ENCODE measurements at places on chromosomes 6 and 20.

GRCh38 chr20:2330090-2330695, 34.4 kb downstream of the TGM3 start:
- no peak for DNase-seq

GRCh38 chr6:81772741-81773140, 20.3 kb upstream of the TENT5A start:
- no peak for DNase-seq

- DNase-seq: no peak
Measured at GRCh38 chr6:112407101-112407590, 60.0 kb downstream of the RFPL4B start.

GRCh38 chr6:111159633-111160032, 72.3 kb downstream of the SLC16A10 start:
- no peak for DNase-seq

- DNase-seq: no peak
Measured at GRCh38 chr20:39458452-39458851, 496.3 kb downstream of the DHX35 start.

DNA sequence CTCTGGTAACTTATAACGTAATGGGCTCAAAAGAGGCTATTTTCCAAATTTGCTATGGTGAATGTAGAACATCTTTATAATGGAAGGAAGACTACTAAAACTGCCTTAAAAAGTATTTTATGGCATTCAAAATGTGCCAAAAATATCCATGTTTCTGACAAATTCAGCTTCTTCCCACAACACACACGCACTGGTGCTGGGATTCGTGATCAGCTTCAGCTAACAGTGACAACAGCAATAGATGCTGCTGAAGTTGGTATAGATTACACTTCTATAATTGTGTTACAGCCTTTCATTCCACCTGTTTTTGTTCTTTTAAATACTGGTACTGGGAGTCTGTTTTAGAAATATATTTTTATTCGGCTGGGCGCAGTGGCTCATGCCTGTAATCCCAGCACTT, 19.0 kb downstream of the NUDT3 start:
- DNase-seq: no peak

DNA sequence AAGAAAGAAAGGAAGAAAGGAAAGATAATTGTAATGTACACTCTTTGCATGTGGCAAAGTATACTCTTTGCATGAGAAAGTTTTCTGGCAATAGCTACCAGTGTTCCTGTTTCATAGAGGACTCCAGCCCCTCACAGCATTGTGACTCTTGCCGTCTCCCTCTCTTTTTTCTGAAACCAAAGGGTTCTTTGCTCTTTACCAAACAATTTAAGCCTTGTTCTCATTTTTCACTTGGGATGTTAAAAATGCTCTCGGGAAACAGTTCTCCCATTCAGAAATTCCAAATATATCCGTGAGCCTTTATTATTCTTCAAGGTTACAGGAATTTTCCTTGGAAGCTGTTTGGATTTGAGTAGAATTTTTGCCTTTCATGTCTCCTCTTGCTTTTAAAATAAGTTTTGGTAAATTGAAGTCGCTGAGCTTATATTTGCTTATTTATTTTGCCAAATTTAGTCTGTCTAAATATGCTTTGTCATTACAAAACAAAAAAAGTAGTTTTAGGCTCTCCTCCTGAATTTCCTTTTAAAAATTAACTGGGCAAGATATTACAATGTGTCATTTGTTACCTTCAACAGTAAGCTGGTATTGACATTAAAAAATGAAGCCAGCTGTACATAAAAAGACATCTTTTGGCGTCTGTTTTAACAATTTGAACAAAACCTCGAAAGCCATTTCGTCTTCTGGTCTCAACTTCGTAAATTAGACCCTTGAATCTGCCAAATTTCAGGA, 103.8 kb upstream of the ARMC2 start:
- DNase-seq: no peak

- no peak for DNase-seq
Measured at GRCh38 chr6:169808608-169808967, 57.2 kb downstream of the ERMARD start.

- peak; percentile 11 for DNase-seq
Measured at GRCh38 chr6:13302751-13303667, 25.3 kb downstream of the TBC1D7 start.

GRCh38 chr6:51045548-51045947, 226.9 kb downstream of the TFAP2B start:
- DNase-seq: no peak

GRCh38 chr20:19026901-19027644, 185.4 kb upstream of the SLC24A3 start:
- DNase-seq: no peak

DNA sequence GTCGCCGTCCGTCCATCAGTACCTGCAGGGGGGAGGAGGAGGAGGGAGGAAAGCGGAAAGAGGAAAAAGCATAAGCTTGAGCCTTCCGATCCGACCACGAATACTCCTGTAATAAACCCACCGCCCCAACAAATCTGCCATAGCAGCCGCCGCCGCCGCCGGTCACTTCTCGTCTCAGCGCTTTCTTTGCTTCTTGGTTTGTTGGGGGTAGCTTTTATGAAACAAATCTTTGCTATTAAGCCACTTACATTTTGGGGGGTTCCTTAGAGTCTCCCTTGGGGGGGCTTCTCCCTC, 277 bp downstream of the ADGRB3 start:
- DNase-seq: no peak

GRCh38 chr6:145480024-145480423, 255.3 kb downstream of the EPM2A start:
- DNase-seq: no peak

GRCh38 chr6:3356824-3357420, 98.2 kb downstream of the PSMG4 start:
- no peak for DNase-seq

- DNase-seq: no peak
Measured at GRCh38 chr20:61299618-61300017, 47.6 kb downstream of the CDH4 start.

GRCh38 chr20:58566981-58567380, 51.8 kb upstream of the APCDD1L start:
- no peak for DNase-seq

GRCh38 chr20:44384423-44385027, 29.0 kb downstream of the HNF4A start:
- peak; percentile 81 for DNase-seq

- DNase-seq: no peak
Measured at GRCh38 chr20:48583801-48584200, 244.0 kb downstream of the PREX1 start.

GRCh38 chr6:30399390-30400058, 54.6 kb downstream of the RPP21 start:
- no peak for DNase-seq

GRCh38 chr20:25222461-25223178, 25.3 kb upstream of the PYGB start:
- DNase-seq: no peak

DNA sequence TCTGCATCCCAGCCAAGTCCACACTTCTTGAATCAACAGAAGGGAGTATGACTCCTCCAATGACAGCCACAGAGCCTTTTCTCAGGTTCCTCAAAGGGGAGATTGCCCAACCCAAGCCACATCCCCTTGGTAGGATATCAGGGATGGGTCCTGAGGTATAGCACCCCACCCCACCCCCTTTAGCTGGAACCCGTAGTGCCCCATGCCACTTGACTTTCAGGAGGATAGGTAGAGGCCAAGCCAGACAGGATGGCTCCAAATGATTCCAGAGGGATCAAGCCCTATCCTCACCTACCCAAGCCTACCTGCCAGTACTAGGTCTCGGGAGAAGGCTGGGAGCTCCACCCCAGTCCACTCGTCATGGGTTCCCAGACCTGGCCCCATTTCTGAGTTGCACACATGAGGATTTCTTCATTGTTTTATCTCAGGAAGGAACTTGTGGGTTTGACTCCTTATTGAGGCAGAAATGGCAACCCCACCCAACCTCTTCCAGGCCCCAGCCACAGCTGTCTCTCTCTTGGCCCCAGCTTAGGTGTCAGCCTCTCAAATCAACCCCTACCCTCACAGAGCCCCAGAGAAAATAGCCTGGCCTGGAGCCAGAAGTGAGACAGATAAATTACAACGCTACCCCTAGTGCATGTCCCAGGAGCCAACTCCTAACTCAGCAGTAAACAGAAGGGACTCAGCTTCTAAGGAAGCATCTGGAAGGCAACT, 3.6 kb downstream of the CCND3 start:
- DNase-seq: no peak

- no peak for DNase-seq
Measured at GRCh38 chr20:59355242-59355641, 54.8 kb downstream of the EDN3 start.

- no peak for DNase-seq
Measured at GRCh38 chr6:63600136-63600535, 27.9 kb downstream of the LOC128125822 start.

DNA sequence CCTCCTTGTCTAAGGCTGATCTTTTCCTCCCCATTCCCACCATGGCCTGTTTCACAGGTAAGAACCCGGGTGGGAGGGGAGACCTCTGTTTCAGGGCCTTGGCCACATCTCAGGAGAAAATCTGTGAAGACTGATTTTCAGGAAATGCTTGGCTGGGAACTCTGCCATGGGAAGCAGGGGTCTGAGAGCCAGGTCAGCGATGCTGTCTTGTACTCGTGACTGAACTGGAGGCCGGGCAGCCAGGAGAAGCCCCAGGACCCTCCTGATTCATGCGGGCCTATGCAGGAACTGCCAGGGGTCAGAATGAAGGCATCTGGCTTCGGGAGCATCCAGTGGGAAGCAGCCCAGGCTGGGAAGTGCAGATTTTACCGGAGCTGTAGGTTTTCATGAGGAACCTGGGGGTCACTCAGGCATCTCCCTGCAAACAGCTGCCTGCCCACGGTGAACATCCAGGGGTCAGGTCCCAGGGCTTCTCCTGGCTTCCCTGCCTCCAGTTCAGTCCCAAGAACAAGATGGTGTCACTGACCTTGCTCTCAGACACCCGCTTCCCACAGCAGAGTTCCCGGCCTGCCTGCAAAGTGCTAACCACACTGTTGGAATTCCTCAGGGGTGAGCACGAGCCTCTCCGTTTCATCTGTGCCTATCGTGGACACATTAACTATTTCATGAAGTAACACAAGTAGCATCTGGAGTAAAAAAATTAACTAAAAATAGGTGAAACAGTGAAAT, 90.2 kb upstream of the SULF2 start:
- DNase-seq: no peak

DNA sequence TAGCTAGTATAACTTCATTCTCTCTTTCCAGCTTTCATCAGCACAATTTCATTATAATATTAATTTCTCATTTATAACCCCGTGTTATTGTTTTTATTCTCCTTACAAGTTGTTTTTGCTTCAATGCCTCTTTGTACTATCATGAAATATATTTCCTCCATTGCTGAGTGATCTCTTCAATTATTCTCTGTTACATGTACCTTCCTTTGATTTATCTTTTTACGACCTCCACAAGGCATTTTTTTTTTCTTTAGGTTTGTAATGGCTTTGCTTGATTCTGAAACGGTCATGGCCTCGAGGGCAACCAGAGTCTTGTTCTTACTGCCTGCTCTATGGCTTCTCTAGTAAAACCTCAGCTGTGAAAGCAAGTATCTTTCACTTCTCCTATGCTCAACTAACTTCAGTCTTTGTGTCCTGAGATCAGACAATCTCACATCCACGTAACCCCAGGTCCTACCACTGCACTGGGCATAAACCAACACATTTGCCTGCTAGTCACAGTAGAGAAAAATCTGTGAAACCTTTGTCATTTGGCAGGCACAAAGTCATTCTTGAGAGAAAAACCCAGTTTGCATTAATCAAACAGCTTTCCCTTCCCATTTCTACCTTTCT, 119.9 kb downstream of the UST start:
- DNase-seq: no peak

DNA sequence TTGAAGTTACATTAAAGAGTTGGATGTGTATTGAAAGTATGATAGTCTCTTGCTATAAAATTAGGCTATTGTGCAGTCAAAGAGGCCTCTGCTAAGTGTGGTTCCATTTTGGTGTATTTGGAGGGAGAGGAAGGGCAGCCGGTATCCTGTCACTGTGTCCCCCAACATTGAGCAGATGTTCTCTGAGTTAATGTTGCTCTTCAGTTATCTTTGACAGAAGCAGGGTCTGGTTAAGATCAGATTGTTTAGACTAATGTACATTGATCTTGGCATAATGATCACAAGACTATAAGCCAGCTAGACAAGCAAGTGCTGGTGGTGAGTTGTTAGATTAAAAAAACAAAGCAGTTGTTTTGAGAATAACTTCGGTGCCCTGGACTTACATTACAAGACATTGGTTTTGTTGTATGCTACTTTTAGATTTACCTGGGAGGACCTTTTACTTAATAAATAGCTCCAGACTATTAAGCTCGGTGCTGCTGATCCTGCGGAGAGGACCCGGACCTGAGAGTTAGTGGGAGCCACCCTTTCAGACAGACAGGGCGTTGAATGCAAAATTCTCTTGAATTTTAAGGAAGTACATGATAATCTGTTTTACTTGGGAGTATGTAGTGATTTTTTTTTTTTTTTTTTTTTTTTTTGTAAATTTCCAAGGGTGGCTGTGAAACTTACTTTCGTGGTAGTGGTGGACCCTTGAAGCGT, 97.8 kb downstream of the JARID2 start:
- DNase-seq: no peak

DNA sequence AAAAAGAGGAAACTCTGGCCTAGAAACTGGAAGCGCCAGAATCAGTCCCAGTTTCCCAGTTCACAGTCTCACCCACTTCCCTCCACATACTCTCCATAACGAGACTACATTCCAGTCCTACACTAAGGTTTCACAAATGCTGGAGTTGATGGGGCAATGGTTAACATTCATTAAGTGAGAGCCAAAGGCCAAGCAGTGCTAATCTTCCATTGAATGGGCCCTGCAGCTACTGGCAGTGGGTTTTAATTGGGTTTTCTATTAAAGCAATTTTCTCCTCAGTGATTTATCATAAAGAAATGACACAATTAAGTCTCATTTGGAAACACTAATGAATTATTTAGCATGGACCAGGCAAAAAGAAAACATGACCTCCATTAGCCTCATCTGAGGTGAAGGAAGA, 20.8 kb upstream of the NRSN1 start:
- DNase-seq: no peak

- DNase-seq: no peak
Measured at GRCh38 chr20:44071057-44071456, 115.9 kb downstream of the JPH2 start.

GRCh38 chr6:39956936-39957335, 22.7 kb upstream of the MOCS1 start:
- no peak for DNase-seq

- DNase-seq: no peak
Measured at GRCh38 chr6:99802396-99803031, 191.5 kb downstream of the MCHR2 start.

DNA sequence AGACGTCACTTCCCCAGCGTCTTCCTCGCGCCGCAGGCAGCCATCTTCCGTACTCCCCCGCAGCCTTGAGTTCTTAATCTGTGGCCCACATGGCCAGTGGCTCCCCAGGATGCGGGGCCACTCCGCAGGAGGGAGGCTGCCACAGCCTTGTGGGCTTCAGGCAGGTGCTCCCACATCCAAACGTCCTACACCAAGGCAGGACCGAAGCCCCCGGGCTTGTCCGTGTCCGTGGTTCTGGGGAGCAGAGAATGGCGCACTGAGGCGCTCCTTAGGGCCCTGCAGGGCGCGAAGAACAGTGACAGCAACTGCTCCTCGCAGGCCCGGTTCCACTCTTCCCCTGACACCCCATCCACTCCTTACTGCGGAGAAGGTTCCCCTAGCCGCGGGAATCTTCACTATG, 755.8 kb downstream of the PRIM2 start:
- no peak for DNase-seq

All from activated CD4-positive, alpha-beta T cell treated with anti-CD3 and anti-CD28 coated beads for 24 hours (primary cell).